NCI-H526 (cell line): ENCODE measurements at places on chromosomes 12 and 14.

GRCh38 chr14:91332171-91332985 is 85.2 kb downstream of the CCDC88C start:
- DNase-seq = no peak

- no peak for DNase-seq
Measured at GRCh38 chr14:95211721-95212504, 54.6 kb upstream of the DICER1 start.

DNA sequence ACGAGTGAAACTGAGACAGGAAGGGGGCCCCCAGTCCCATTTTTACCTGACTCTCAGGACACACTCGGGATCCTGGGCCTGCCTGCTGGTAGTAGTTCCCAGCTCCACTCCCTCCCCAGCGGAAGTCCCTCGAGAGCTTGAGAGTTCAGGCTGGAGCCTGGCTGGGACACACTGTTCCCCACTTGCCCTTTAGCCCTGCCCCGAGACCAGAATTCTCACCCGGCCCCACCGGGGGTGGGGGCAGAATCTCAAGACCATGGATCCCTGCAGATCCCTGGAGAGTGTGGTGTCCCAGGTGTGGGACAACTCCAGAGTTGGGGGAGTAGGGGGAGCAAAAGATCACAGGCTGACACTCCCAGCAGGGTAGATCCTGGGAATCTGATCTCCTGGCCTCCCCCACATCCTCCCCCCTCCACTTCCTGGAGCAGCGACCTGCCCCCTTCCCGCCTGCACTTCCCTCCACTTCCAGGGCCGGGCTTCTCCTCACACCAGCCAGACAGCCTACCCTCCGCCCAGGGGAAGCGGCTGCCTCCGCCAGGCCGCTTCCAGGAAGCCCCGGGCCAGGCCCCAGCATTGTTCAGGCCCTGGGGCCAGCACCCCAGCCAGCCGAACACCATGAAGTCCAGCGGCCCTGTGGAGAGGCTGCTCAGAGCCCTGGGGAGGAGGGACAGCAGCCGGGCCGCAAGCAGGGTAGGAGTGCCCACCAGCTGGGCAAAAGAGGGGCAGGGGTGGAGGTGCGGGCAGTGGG is at the start of gene TNS2:
TNS2 (plus strand) TSS at position 495 of the 748 bp plus-strand sequence; CDS start at position 616, 121 bp downstream.
- no peak for DNase-seq

- peak; percentile 22 for DNase-seq
Measured at GRCh38 chr12:76025601-76026575, 5.7 kb downstream of the PHLDA1 start.

DNA sequence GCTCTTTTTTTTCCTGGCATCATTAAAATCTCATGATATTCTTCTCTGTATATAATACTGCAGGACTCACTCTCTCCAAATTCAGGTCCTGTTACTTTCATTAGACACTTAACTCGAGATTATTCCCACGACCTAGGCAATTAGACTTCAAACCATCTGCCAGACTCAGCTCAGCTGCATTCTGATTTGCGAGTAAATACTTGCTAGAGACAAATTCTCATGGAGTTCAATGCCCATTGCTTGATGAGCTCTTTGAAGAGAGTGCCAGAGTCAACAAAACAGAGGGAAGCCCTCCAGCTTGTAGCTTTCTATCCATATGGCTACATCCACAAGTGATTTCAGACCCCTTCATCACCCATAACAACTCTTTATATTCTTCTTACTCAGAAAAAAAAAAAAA is 88.3 kb downstream of the GTF2A1 start:
- DNase-seq = no peak

- DNase-seq = no peak
Measured at GRCh38 chr14:76617440-76617839, 143.8 kb upstream of the VASH1 start.
